ENCODE measurements at places on chromosomes 7 and 10.
A peak's percentile ranks its signal among the peaks of the same experiment; 100 is the strongest.

DNA sequence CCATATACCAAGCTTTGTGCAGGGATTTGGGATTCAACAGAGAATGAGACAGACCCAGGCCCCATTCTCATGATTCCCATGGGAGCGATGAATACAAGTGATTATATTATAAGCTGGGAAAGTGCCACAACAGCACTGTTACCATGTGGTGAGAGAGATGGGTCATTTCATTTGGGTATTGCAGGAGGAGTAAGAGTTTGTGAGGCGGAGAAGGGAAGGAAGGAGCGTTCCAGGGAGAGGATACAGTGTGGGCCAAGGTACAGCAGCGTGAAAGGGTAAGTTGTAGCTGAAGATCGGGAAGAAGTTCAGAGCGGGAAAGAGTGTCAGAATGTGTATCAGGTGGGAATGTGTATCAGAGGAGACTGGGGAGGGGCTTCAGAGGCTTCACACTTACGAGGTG lies 38.5 kb downstream of the GOLGA7B start:
- DNase-seq = no peak

- no peak for DNase-seq
Measured at GRCh38 chr7:29920491-29920890, 69.1 kb downstream of the SCRN1 start.

DNA sequence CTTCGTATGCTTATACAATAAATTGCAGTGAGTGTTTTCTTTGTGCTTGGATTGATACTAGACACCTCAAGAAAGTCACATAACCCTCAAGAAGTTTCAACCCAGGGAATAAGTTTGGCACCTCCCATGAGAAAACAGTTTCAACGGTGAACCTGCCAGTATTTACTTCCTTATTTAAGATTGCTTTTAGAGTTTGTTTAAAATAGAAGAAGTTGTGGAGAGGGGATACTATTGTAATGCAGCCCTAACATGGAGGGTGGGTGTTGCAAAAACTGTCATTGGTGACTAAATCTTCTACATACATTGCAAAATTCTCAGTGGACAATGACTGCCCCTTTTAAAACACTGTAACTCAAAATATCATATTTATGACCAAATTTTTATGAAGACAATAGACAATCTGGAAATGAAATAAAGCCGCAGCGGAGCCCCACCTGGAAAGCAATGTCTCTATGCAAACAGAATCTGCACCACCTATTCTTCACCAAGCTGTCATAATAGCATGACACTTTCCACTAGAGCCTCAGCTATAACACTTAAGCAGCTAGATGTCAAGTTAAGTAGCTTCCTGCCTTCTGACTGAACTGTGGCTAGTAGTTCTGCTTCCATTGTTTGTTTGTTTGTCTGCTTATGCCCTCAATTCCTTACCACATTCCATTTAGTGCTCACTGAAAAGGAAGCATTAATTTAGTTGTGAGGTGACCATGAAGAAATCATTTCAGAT lies 98.2 kb downstream of the MDFIC start:
- no peak for DNase-seq

DNA sequence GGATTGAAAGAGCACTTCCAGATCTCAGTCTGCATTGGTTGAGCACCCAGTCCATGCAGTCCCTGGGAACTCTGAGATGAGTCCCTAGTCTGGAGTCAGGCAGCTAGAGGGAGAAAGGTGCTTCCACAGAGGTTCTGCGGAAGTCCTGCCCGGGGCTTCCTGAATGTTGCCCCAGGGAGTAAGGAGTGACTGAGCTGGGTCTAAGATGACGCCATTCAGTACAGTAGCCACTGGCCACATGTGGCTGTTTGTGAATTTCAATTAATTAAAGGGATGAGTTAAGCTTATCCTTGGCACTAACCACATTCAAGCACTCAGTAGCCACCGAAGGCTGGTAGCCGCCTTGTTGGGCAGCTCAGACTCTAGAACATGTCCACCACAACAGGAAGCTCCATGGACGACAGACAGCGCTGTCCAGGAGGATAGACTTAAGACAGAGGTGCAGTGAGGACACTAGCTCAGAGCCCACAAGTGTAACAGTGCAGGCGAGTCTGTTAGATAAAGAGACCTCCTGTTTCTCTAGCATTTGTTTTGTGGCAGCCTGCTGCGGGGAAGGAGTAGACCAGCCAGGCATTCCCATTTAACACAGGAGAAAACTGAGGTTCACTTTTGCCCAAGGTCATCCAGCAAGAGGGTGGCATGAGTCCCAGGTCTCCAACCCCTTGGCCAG lies 101.6 kb upstream of the PPIF start:
- DNase-seq = no peak

- no peak for DNase-seq
Measured at GRCh38 chr7:64834989-64835388, 40.8 kb downstream of the ZNF138 start.

GRCh38 chr7:73533742-73534141 lies 11.6 kb upstream of the BAZ1B start:
- no peak for DNase-seq

DNA sequence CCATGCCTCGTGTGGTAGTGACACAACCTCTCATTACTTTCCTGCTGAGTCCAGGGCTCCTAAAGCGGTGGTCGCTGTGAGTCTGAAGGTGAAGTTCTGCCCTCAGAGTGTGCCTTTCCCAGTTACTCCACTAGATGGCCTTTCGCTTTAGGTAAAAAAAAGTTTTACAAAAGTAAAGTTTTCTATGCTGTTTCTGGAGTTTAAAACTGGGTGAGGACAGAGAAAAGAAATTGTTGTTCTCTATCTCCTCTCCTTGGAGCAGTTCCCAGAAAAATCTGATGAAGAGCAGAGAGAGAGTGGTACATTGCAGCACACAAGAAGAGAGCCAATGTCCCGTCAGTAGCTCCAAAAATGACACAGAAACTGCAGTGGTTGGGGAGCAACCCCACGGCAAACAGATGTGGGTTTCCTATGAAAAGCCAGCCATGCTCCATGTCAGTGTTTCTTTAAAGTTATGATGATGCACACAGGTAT lies 257.1 kb downstream of the GLI3 start:
- no peak for DNase-seq

- DNase-seq = no peak
Measured at GRCh38 chr7:134016942-134017303, 110.2 kb upstream of the LRGUK start.

DNA sequence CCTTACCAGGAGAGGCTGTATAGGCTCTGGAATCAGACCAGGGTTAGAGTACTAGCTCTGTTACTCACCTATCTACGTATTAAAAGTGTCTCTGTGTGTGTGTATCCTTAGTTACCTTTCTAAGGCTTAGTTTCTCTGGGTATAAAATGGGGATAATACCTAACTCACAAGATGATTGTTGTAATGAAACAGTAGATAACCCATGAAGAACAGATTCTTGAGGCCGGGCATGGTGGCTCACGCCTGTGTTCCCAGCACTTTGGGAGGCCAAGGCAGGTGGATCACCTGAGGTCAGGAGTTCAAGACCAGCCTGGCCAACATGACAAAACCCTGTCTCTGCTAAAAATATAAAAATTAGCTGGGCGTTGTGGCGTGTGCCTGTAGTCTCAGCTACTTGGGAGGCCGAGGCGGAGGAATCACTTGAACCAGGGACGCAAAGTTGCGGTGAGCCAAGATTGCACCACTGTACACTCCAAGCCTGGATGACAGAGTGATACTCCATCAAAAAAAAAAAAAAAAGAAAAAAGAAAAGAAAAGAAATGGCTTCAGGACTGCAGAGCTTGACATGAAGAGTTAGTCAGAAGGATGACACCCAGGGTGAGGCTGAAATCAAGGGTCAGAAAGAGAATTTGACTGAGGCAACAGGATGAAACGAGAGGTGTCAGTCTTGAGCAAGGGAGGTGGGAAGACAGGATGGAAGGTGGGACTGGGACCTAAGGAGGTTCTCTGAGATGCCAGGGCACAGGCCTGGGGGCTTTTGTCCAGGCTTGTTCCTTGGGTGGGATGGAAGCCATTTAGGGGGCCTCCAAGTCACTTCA lies 33.4 kb downstream of the PRKAR2B start:
- DNase-seq = no peak

DNA sequence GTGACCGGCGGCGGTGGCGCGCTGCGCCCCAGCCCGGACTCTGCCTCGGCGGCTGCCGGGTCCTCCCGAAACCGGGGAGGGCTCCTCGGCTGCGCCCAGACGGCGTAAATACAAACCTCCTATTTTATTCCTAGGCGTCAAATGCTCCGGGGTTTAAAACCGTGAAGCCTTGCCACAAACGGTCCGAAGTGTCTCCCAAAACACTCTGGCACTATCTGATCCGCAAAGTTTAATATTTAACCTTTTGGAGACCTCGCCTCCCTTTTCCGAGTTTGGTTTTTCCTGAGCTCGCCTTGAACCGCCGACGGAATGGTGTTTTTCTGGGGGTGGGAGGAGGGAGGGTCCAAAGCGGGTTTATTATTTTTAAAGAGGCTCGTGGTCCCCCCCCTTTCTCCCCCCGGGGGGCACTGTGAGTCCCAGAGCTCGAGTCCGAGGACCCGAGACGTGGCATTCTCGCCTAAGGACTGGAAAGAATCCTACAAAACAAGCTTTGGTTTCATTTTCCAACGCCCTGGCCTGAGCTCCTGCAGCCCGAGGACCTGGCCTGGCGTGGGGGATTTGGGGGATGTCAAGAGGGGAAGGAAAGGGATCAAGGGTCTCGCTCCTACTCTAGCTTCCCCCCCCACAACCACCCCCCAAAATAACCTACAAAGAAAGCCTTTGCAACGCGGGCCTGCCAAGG lies 1.8 kb downstream of the TNRC18 start:
- DNase-seq = no peak

- no peak for DNase-seq
Measured at GRCh38 chr10:117007080-117007479, 2.1 kb upstream of the SHTN1 start.

GRCh38 chr7:137342265-137342664 lies 1.3 kb downstream of the PTN start:
- DNase-seq = no peak

GRCh38 chr10:71358277-71358676 lies 38.4 kb upstream of the CDH23 start:
- no peak for DNase-seq

- DNase-seq = peak; percentile 83
Measured at GRCh38 chr10:44968500-44969400, 9.1 kb downstream of the RASSF4 start.

GRCh38 chr10:44922021-44922420 lies 10.9 kb downstream of the TMEM72 start:
- no peak for DNase-seq

DNA sequence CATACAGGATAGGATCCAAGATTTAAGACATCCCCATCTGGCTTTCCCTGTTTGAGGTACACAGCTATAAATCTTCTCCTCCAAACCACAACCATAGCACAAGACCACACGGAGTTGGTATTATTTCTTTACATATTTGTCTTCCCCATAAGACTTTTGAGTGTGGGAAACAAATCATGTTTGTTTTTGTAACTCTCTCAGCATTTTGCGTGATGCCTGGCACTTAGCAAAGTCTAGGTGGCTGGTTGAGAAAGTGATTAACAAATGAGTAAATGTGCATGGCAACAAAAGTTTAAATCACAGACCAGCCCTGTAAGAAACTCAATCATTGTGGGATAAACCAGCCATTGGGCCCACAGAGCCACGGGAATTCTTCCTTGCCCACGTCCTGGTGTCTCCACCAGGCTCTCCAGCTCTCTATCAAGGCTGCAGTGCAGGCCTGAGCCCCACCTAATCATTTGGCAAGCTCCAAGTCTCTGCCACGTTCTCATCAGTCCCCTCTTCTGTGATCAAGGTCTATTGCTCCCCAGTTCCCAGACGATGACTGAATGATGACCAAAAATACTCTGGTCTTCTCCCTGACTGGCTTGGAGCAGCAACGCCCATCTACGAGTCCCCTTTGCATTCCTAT lies 317.8 kb downstream of the TNS3 start:
- no peak for DNase-seq

- no peak for DNase-seq
Measured at GRCh38 chr10:14692344-14693076, 82.2 kb downstream of the FAM107B start.

DNA sequence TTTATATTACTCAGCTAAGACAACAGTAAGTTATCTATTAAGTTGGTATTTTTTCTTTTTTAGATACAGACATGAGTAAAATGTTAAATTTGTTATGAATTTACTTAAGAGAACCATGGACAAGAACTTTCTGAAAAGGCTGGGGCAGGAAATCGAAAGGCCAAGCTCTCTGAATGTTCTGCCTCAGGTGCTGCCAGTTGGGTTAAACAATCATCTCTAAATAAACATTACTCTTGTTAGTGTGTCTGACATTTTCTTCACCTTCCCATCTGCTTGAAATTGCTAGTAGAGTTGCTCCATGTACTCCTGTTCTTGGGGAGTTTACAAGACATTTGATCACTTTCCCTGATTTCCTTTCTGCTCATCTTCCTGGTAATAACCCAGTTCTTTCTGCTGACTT lies 87.5 kb downstream of the ANKRD7 start:
- no peak for DNase-seq

GRCh38 chr7:43636093-43636492 lies 53.2 kb downstream of the STK17A start:
- no peak for DNase-seq

DNA sequence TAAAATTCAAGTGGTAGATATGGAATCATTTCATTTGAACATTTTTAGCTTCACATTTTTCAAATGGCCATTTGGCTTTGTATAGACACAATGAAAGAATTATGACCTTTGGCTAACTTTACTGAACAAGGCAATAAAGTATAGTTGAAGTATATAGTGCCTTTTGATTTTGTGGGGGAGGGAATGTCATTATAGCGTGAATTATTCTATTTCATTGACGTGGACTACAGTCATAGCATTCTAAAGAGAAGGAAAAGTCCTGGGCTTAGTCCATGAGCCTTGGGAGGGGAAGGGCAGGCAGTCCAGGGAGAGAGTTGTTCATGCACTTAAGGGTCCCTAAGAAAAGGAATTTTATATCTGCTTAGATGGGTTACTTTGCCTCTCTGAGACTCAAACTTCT lies 181.4 kb upstream of the GPR26 start:
- no peak for DNase-seq

- peak; percentile 87 for DNase-seq
Measured at GRCh38 chr10:89391907-89392756, at the start of gene IFIT1. IFIT1 (plus strand) TSS chr10:89392623; CDS start chr10:89392713, 90 bp downstream.

GRCh38 chr7:157490465-157490912 lies 153.7 kb downstream of the DNAJB6 start:
- DNase-seq = peak; percentile 93

- DNase-seq = no peak
Measured at GRCh38 chr7:120856621-120857352, 1.2 kb downstream of the TSPAN12 start.

GRCh38 chr10:60597513-60597912 lies 180.8 kb upstream of the CDK1 start:
- no peak for DNase-seq

DNA sequence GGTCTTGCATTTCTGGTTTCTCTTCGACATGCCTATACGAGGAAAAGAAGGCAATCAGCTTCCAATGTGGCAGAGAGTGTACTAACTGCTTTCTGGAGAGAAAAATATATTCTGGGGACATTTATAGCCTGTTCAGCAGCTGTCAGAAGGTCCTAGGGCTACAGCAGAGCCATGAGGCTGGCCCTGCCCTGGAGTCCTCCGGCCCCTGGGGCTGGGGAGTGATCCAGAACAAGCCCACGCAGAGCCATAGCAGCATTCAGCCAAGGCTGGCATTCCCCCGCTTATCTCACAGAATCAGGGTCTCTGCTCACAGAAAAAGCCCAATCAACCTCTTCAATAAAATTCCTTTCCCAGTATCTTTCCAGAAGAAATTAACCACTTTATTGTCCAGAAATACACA lies 48.9 kb downstream of the FZD1 start:
- no peak for DNase-seq
